ENCODE measurements at places on chromosomes 5 and 9.

GRCh38 chr5:79774171-79774854 lies 84.7 kb downstream of the CMYA5 start:
- no peak for DNase-seq

DNA sequence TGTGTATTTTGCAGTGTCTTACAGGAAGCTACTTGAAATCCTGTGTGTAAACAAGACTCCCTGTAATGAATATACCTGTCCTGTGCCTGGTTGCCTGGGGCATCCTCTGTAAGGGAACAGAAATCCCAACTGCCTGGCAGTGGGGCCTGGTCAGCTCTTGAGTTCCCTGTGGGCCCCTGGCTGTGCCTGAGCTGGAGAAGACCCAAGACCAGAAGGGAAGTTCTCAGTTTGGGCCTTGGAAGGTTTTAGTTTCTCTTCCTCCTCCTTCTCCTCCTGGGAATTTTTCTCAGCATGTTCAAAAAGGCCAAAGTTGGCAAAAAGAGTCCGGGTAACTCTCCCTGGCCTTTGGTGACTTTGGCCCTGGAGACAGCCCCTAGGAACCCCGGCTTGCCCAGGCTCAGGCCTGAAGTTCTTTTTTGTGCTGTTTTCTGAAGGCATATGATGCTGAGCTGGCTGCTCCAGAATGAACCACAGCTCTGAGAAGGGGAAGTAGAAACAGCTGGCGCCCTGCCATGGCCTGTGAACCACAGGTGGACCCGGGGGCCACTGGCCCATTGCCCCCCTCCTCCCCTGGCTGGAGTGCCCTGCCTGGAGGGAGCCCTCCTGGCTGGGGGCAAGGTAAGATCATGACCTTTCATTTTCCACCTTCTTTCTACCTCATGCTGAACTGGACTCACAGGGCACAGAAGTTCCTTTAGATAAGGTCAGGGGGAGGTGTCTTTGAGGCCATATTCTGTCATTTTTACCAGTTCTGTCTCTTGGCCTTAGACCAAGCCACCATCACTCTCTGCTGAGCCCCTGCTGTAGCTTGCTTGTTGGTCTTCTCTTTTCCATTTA lies 5.8 kb downstream of the TMEM268 start:
- DNase-seq: no peak

DNA sequence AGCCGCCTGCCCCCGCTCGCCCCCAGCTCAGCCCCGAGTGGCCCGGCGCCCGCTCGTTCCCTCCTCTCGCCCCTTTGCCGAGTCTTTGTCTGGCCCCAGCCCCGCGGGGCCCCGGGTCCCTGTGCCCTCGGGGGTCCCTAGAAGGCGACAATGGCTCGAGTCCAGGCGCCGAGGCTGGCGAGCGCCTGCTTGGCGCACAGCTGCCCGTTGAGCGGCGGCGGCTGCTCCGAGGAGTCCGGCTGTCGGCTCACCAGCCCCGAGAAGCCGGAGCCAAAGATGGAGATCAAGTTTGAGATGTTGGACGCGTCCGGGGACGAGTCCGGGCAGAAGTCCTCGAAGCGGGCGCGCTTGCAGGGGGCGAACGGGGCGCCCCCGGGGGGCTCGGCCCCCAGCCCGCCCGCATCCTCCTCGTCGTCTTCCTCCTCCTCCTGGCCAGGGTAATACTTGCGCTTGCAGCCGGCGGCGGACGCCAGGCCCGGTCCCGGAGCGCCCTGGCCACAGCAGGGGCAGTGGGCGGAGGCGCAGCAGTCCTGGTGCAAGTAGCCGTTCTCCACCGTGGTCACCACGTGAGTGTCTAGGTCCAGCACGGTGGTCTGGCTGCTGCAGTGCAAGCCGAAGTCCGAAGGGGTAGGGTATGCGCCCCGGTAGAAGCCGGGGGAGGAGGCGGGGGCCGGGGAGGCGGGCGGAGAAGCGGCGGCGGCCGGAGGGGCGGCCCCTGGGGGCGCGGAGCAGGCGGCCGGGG lies 1.2 kb downstream of the IER5L start:
- no peak for DNase-seq

GRCh38 chr9:94866770-94867169 lies 140.3 kb downstream of the AOPEP start:
- no peak for DNase-seq

DNA sequence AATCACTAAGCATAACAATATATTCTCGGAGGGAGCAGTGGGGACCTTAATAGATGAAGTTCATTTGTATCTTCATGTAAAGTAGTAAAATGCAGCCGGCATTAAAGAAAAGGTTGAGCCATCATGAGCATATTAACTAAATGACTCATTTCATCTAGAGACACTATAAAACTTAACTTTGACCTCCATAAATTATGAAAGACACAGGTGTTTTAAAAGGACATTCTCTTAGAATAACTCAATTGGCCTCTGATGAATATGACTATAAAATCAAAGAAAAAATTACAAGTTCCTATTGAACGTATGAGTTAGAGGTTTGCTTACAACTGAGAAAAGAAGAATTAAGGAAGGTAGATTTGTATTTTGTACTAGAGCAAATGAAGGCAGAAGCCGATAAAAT lies 220.3 kb downstream of the SEMA5A start:
- DNase-seq: no peak

- DNase-seq: no peak
These were observed 472.0 kb upstream of the WWC1 start for GRCh38 chr5:167819406-167819805.

GRCh38 chr5:161925960-161926359 lies 78.0 kb downstream of the GABRA1 start:
- DNase-seq: no peak

- DNase-seq: no peak
These were observed 926.3 kb upstream of the ARRDC3 start for GRCh38 chr5:92309336-92309991.

DNA sequence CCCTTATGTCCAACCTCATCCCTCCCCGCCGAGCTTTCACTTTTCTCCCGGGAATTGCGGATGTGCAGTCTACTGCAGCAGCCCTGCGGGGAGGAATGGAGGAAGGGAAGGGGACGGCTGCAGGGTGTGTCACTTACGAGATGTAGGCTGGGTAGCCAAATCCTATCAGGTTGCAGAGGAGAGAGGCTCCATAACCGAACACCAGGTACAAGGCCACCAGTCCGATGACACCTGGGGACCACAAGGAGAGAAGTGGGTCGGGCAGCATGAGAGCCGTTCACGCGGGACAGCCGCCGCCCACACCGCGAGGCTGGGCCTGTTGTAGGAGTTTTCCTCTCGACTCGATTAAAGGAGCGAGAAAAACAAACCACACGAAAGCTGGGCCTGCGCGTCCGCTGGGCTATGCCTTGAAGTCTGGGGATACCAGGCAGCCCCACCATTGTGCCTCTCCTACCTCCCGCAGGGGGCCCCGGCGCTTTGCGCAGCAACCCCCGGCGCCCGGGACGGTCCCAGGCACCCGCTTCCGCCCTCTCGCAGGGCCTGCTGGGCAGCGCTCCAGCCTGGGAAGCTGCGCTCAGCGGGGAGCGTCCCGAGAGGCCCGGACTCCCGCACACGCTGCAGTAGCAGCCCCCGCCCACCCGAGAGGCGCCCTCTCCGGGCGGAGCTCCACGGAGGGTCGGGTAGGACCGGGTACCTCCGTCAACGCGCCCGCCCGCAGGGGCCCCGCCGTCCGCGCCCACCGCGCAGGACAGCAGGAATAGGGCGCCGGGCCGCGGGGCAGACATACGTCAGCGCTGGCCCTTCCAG lies 798 bp downstream of the REEP5 start:
- no peak for DNase-seq

- DNase-seq: peak; percentile 72
These were observed 298.4 kb downstream of the KCTD16 start for GRCh38 chr5:144469106-144469505.

DNA sequence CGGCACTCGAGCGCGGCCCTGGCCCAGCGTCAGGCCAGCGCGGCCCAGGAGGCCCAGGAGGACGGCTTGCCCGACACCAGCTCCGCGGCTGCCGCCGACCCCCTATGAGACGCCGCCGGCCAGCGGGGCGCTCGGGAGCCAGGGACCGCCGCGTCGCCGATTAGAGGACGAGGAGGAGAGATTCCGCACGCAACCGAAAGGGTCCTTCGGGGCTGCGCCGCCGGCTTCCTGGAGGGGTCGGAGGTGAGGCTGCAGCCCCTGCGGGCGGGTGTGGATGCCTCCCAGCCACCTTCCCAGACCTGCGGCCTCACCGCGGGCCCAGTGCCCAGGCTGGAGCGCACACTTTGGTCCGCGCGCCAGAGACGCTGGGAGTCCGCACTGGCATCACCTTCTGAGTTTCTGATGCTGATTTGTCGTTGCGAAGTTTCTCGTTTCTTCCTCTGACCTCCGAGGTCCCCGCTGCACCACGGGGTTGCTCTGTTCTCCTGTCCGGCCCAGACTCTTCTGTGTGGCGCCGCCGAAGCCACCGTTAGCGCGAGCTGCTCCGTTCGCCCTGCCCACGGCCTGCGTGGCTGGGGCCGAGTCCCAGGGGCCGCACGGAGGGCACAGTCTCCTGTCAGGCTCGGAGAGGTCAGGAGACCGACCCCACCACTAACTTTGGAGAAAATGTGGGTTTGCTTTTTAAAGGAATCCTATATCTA lies 42.6 kb upstream of the CACNA1B start:
- no peak for DNase-seq

DNA sequence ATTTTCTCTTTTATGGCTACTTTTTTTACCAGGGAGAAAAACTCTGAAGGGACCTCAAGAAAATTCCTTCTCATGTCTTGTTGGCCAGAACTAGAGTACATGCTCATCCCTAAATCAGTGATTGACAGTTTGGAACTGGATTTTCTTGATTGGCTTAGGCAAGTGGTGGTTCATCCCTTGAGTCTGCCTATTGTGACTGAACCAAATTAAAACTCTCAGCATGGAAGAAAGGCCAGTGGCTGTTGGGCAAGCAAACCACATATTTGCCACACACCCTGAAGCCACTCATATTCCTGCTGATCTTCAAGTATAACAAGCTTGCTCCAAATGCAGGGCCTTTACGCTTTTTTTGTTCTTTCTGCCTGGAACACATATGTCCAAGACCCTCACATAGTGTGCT lies 7.2 kb upstream of the HOMER1 start:
- DNase-seq: no peak

DNA sequence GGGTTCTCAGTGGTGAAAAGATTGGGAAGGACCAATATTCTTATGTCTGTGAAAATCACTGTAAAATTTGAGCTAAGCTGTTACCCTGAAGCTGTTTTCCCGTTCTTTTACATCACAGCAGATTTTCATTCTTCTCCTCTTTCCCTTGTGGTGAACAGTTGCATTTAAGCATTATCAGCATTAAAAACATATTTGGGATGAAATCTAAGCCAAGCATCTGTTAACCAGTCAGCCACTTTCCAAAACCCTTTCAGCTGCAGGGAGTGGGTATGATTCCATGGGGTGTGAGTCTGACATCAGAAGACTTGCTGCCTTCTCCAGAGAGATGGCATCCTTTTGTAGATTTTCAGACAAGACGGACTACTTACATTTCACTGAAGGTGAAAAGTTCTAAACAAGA lies 97.2 kb downstream of the TRIO start:
- DNase-seq: no peak

DNA sequence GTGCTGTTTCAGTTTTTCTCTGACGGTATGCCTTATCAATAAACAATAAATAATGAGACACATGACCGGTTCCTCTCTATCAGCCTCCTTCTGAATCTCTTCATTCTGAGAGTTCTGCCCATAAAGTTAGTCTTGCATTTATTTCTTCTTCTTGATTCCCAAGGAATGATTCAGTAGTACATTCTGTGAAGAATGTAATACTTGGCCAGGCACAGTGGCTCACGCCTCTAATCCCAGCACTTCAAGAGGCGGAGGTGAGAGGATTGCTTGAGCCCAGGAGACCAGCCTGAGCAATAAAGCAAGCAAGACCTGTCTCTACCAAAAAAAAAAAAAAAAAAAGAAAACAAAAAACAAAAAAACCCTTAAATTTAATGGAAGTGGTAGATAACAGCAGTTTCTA lies 53.9 kb downstream of the PAM start:
- DNase-seq: peak; percentile 59

DNA sequence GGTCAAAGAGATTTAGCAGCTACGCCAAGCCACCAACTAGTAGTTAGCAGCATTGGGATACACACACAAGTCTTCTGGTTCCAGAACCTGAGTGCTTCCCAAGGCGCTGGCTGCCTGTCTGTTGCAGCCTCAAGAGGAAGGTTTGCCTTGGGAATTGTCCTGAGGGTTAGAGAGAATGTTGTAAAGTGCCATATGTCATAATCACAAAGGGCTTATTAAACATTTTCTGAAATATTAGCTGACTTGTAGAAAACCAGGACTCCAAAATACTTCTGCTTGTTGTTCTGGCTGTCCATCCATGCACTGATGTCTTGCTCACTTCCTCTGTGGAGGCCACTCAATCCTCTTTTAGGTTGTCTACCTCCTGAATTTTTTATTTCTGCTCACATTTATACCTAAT lies 46.3 kb downstream of the SLC36A1 start:
- no peak for DNase-seq

- no peak for DNase-seq
These were observed 478.3 kb upstream of the ADAMTS16 start for GRCh38 chr5:4661836-4662235.

DNA sequence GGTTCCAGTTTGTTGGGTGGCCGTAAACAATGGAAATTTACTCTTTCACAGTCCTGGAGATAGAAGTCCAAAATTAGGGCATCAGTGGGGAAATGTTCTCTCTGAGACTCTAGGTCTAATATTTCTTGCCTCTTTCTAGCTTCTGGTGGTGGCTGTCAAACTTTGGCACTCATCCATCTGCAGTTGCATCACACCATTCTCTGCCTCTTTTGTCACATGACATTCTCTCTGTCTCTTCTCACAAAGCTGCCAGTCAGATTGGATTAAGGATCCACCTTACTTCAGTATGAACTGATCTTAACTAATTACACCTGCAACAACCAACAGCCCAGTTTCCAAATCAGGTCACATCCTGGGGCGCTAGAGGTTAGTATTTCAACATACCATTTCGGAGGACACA lies 222.9 kb upstream of the FTMT start:
- DNase-seq: no peak

GRCh38 chr9:107569174-107569573 lies 79.6 kb upstream of the KLF4 start:
- DNase-seq: no peak

- DNase-seq: no peak
These were observed 7.3 kb downstream of the NRARP start for GRCh38 chr9:137294681-137295237.

DNA sequence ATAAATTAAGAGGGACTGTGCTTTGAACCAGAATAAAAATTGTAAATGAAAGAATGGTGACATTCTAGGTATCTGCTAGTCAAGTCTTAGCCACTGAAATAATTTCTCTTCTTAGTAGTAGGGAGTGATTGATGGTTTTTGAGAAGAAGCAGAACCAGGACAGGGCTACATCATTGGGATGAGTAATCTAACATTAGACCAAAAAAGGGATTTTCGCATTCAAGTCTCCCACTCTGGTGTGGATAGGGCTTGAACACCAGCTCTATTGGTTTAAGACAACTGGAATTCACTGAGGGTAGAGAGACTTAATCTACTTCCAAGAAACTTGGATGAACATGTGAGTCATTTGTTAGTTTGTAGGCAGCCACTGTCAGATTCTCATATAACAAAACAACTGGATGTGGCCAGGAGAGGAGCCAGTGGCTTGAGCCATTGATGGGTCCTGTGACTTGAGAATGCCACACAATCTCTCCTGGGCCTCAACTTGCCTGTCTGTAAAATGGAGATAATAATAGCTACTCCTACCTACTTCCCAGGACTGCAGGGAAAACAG lies 16.6 kb downstream of the FAT2 start:
- no peak for DNase-seq

- peak; percentile 59 for DNase-seq
These were observed 1020.2 kb downstream of the NR2F1-AS1 start for GRCh38 chr5:92560698-92561401.

GRCh38 chr9:93288891-93289883 lies 105.2 kb downstream of the WNK2 start:
- DNase-seq: peak; percentile 27

All from epithelial cell of proximal tubule (primary cell).